Osteoblast (primary cell): ENCODE measurements at places on chromosomes 1 and 21. TPM values are rescaled to one million over a fixed set of nuclear protein-coding genes. Genes with fewer than 3 reads are reported as not detected.

- no peak overlapping the region for H3K4me3 ChIP-seq
- no peaks in the 10 kb centered on the region for H3K27me3 ChIP-seq
- peak; percentile 91 for DNase-seq
- peaks cover 10% of the 10 kb centered on the region for H3K4me1 ChIP-seq
- no peak overlapping the region for H3K27ac ChIP-seq
Measured at GRCh38 chr21:43880111-43880985, 15.3 kb downstream of the AGPAT3 start.

DNA sequence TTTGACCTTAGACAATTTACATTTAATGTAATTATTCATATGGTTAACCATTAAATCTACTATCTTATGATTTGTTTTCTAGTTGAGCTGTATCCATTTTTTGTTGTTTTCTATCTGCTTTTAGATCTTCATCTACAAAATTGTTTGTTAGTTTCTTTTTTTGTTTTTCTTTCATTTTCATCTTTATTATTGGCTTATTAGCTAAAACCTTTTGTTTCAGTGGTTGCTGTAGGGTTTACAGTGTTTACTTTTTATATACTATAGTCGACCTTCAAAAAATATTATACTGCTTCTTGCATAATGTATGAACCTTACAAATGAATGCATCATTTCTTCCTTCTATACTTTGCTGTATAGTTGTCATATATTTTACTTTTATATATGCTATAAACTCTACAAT lies 651.6 kb upstream of the PLXNA2 start:
- H3K27ac ChIP-seq: no peak overlapping the region
- H3K27me3 ChIP-seq: no peaks in the 10 kb centered on the region
- H3K4me3 ChIP-seq: no peak overlapping the region
- no peaks in the 10 kb centered on the region for H3K4me1 ChIP-seq
- DNase-seq: no peak

DNA sequence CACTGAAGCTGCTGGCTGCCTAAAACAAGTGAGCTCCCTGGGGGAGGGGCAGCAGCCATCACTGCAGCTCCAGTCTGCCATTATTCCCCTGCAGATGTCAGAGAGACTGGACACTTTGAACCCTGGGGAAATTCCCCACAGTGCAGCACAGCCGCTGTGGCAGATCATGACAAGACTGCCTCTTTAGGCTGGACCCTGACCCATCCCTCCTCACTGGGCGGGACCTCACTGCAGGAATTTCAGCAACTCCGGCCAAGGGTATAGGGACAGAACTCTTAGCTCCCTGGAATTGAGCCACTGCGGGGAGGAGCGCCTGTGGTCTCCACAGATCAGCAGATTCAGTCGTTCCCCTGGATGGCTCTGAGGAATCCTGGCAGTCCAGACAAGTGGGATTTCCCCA lies 964.6 kb downstream of the BRINP3 start:
- H3K27me3 ChIP-seq: no peaks in the 10 kb centered on the region
- DNase-seq: no peak
- no peak overlapping the region for H3K4me3 ChIP-seq
- no peak overlapping the region for H3K27ac ChIP-seq

The INSRR gene
- total RNA-seq: 0.29 and 0.36 TPM in 2 replicates

The PDPN gene
- total RNA-seq: 4.7 and 11.9 TPM in 2 replicates
